ENCODE measurements at places on chromosomes 3 and 15.

DNA sequence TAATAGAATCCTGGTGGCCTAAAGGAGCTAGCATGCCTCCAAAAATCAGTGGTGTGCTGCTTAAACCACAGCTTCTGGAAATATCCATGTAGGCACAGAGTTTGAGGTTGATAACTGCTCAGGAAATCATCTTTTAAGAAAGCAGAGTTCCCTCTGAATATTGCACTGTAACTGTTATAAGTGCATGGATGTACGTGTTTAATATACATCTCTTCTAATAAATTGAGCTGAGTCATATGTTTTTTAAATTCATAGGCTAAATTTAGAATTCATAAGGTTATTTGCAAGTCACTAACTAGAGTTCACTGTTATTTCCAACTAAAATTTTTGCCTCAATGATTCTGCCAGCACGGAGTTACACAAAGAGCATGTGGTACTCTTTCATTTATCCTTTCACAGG, 68.9 kb downstream of the MYH15 start:
- no peak for DNase-seq

GRCh38 chr3:20984594-20985205, 766.3 kb downstream of the ZNF385D start:
- no peak for DNase-seq

DNA sequence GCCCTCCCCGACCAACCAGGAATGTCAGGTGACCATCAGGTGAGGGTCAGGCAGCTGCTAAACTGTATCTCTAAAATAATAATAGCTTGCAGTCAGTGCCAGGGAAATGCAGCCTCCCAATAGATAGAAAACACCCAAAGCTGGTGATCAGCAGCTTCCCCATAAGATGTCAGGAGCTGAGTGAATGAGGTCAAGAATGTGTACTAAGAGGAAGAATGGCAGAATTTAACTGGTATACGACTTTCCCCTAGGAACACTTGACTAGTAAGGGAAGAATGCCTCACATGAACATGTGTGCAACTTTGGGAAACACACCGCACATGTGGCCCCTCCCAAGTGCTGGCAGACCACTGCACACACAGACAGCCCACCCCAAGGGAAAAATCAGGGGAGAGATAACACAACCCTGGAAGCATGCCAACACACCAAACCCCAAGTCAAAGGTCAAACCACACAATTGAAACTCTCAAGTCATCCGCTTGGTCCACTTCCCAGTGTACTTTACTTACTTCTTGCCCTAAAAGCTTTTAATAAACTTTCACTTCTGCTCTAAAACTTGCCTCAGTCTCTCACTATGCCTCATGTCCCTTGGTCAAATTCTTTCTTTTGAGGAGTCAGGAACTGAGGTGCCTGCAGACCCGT, 806.5 kb downstream of the OTOL1 start:
- DNase-seq = no peak

- DNase-seq = peak; percentile 68
These were observed 54.2 kb upstream of the ARHGEF3 start for GRCh38 chr3:56855856-56856512.

GRCh38 chr3:81581966-81582599, 179.4 kb downstream of the GBE1 start:
- DNase-seq = peak; percentile 41

- DNase-seq = no peak
These were observed 1.7 kb downstream of the ATG7 start for GRCh38 chr3:11273891-11274291.

DNA sequence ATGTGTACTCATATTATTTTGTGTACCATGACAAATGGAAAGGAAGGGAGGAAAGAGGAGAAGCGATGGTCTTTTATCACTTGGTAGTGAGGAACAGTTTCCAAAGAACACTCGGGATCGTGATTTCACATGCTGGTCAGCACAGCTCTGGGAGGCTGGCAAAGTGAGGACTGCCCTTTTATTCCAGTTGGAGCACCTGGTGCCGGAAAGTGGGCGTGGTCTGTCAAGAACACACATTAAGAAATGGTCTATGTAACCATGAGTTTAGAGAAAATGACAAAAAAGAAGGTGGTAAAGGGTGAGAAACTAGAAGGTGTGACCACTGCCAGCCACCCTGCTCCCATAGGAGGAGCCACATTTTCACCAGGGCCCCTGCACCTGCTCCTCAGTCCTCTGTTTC, 7.0 kb upstream of the TSEN2 start:
- no peak for DNase-seq

DNA sequence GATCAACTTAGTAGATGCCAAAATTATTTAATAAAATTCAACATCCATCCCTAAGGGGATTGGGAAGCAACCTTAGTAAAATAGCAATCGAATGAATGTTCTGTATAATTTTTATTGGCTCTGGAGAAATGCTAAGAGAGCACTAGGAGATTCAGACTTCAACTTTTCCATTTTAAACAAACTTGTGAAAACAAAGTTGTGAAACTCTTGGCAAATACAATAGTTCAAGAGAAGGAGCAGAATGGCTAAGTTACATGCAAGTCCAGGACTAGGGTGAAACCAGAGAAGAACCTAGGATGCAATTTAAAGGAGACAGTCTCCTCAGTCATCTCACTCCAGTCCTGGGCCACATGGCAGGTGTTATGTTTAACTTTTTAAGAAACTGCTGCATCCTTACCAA, 16.7 kb upstream of the ZNF280D start:
- no peak for DNase-seq

DNA sequence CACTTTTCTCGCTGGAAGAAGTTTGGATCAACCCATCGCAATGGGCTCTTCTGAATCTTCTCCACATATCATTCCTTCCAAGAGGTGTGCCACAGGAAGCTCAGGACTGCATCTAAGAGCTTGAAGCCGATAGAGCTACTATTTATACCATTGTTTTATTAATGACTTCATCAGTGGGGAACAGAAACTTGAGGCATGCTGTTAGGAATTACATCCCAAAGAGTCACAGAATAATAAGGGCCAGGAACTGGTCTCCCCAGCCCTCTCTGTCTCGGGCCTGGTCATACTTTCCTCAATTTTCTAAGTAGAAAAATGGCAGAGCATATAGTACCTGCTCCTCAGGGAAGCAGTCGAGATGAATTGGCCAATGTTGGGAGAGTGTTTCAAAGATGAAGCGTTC, 16.9 kb upstream of the C15orf61 start:
- no peak for DNase-seq

DNA sequence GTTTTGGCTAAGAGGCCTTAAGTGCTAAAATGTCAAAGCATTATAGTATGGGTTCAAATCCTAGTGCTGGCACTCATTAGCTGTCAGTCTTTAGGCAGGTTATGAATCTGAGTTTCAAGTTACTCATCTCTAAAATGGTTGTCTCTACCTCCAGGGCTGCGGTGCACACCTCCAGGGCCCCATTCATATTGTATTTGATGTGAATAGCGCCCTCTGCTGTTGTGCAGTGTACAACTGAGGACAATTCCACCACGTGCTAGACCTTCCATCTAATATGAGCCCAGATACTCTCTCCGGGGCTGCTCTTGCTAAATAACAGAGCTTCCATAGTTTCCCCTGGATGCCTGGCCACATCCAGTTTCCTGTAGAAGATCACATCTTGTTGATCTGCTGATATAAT, 54.3 kb downstream of the OXNAD1 start:
- peak; percentile 25 for DNase-seq

- no peak for DNase-seq
These were observed 29.7 kb downstream of the MINDY4B start for GRCh38 chr3:150875548-150875947.

DNA sequence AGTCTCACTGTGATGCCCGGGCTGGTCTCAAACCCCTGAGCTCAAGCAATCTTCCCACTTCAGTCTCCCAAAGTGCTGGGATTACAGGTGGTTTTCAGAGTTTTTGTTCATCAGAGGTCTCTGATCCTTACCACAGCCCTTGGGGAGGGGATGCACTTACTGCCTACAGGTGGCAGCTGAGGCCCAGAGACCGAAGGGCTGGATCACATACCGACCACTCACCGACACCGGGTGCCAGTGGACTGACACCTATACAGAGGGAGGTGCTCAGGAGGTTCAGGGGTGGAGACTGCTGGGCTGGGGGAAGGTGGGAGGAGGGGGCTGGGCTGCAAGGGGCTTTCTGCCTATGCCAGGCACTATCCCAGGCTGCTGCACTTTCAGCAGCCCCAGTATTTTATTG, 19.5 kb downstream of the DUSP7 start:
- DNase-seq = no peak

Measured in endothelial cell (in vitro differentiated cells).